ENCODE measurements at places on chromosomes 13 and 19.
A peak's percentile ranks its signal among the peaks of the same experiment; 100 is the strongest.

DNA sequence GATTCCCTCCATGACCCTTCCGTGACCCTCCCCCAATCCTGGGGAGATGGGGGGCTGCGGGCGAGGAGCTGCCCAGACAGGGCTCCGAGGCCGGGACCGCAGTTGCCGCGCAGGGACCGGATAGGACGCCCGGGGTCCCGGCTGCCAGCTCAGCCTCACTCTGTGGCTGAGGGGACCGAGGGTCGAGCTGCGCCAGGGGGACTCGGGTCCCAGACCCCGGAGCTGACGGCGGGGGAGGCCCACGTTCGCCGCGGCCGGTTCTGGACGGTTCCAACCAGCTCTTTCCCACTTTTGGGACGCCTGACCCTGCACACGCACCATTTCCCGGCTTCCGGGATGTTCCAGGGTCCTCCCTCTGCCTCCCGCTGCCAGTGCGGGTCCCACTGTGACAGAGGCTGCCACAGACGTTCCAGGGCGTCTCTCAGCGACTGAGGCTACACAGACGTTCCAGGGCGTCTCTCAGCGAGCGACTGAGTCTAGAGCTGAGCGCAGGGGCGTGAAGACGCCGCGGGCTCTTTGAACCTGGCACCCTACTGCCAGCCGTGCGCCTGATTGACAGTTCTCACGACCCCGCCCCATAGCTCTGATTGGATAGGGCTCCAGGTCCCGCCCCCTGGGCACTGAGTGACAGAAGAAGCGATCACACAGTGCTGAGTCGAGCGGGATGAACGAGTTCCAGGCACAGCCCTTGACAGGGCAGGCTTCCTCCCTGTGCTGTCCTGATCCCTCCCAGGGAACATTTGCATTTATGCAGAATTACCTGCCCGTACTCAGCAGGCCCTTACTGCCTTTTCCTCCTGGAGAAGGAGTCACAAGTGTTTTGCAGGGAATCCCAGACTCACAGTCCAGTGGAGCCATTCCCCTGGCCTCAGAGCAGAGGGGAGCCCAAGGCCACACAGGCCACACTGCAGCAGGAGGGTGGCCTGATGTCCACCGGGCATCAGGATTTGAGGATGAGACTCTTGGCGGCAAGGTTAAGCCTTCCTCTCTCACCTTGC is at the start of gene ZNF563:
Gene ZNF563, minus strand, starts transcription at position 472 of the 998 bp plus-strand sequence. Its CDS starts 151 bp downstream, at position 321.
- DNase-seq: peak; percentile 96

DNA sequence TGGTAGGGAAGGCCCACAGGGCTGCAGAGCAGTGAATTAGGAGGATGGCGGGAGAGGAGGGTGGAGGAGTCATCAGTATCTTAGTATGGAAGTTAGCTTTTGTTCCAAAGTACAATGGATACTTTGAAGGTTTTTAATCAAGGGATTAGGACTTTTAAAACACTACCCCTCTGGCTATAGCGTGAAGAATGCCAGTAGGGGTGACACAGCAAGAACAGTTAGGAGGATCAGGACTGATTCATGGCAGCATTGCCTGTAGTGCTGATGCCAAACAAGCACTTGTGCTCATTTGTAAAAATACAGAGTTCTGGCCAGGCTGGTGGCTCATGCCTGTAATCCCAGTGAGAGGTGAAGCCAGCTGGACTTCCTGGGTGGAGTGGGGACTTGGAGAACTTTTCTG is 46.2 kb downstream of the SKA3 start:
- DNase-seq: no peak

DNA sequence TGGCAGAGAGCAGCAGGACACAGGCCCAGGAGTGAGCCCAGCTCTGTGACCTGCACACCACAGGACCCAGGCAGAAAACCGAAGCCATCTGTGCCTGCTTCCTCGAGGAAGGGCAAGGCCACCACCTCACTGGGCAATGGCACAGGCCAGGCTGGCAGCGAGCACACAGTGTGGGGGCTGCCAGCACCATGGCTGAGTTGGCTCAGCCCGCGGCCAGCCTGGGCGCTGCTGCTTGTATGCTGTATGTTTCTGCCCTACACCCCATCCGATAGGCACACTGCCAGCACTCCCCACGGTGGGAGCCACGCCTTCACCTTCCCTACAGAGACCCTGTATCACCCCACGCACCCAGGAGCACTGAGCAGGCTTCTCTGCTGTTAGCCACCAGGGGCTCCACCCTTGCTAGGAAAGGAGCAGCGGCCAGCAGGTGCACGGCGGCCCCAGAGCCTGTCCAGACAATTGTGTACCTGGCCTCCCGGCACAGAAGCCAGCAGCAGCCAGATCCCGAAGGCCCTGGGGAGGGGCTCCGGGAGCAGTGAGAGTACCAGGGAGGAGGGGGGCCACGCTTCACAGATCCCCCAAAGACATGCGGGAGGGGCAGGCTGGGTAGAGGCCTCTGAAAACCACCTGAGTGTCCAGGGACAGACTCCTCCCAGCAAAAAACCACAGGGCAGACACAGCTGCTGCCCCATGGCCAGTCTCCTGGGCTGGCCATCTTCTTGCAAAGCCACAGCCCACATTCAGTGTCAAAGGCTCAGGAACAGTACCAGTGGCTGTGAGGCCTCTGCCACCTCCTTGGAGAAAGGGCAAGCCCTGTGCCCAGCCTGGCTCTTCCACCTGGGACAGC is 56.1 kb downstream of the MLLT1 start:
- DNase-seq: no peak

DNA sequence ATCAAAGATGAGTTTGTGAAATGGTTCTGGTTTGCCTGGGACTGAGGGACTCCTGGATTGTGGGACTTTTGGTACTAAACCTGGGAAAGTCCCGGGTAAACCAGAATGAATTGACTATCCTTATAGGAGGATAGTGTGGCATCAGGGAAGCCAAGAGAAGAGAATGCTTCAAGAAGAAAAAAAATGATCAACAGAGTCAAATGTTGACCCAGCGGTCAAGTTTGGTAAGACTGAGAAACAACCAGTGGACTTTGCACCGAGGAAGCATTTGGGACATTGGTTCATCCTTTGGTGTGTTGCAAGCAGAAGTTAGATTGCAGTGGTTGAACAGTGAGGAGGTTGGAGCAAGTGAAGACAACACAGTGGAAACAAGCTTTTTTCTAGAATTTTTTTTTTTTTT is 33.5 kb downstream of the CLEC17A start:
- DNase-seq: no peak

DNA sequence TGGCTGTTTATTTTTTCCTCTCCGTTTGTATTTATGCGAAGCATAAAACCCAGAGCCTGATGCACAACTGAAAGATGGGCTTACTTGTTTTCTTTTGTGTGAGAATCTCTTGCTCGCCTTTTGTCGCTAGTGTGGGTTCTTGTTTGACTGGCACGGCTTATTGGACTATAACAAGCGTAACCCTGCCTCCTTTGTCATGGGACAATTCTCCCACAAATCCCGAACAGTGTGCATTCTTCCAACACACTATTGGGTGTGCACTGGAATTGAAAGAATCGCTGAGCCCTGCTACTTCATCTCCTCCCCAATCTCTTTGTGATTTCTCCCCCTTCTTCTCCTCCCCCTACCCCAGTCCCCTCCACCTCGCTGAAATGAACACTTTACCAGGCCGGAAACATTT is 110.8 kb downstream of the ZIC5 start:
- DNase-seq: no peak

DNA sequence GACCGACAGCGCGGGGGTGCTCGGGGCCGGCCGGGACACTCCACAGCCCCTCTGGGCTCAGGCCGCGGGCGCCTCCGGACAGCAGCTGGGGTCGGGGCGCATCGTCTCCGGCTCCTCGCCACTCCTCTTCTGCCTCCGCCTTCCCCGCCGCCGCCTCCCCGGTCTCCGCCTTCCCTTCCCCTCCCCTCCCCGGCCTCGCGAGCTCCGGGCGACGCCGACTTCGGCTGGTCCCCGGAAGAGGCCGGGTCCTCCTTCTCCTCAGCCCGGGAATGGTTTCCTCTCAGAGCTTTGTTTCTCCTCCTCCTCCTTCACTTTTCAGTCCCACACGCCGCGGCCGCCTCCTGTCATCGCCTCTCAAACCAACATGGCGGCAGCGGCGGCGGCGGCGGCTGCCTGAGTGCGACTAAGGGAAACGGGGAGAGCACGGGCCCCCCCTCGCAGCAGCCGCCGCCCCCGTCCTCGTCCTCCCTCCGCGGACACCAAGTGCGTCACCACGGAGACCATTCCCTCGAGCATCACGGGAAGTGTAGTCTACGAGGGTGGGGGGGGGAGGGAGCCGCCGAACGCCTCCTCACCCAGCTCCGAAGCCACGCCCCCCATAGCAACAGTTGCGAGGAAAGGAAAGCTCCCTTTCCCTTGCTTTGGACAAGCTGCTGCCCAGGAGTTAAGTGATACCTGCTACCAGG is at the start of gene UBL3:
Gene UBL3, minus strand, starts transcription at position 405 of the 686 bp plus-strand sequence. CDS start 1,079 bp downstream, outside the sequence.
- DNase-seq: peak; percentile 94

DNA sequence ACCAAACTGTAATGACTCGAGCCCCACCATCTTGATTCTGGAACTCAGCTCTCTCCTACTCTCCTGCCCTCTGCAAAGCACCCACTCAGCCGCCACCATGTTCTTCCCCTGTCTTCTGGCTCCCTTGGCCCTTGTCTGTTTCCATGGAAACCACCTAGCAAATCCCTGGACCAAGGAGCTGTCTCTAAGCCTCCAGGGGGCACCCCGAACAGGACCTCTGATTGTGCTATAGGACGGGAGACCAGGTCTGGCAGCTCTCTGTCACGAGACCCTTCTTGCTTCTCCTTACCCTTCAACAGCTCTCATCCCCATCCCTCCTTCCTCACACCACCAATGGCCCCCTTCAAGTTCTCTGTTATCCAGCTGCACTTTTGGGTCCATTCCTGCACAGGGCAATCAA is 277.7 kb upstream of the ZNF507 start:
- no peak for DNase-seq

GRCh38 chr13:24076109-24076508 is 84.4 kb upstream of the SPATA13 start:
- DNase-seq: no peak
